DMS153 (cell line): ENCODE measurements at places on chromosomes 7 and 10.
A peak's percentile ranks its signal among the peaks of the same experiment; 100 is the strongest.

DNA sequence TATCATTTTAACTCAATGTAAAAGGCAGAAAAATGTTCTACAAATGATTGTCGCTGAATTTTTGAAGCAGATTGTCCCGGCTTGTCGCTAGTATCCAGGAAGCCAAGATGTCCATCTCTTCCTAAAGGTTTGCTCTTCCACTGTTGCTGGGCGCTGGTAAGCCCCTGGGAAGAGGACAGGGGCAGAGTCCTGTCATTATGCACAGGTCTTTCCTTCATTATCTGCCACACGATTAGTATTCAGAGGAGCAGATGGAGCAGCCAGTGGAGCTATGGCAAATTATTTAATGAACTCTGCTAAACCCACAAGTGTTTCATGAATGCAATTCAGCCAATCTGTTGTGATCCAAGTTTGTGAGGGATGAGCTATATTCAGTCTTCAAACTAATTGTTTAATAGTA lies 499.1 kb upstream of the NRP1 start:
- no peak for DNase-seq

- no peak for DNase-seq
Observed at GRCh38 chr10:30404540-30404939, 29.4 kb upstream of the MAP3K8 start.

DNA sequence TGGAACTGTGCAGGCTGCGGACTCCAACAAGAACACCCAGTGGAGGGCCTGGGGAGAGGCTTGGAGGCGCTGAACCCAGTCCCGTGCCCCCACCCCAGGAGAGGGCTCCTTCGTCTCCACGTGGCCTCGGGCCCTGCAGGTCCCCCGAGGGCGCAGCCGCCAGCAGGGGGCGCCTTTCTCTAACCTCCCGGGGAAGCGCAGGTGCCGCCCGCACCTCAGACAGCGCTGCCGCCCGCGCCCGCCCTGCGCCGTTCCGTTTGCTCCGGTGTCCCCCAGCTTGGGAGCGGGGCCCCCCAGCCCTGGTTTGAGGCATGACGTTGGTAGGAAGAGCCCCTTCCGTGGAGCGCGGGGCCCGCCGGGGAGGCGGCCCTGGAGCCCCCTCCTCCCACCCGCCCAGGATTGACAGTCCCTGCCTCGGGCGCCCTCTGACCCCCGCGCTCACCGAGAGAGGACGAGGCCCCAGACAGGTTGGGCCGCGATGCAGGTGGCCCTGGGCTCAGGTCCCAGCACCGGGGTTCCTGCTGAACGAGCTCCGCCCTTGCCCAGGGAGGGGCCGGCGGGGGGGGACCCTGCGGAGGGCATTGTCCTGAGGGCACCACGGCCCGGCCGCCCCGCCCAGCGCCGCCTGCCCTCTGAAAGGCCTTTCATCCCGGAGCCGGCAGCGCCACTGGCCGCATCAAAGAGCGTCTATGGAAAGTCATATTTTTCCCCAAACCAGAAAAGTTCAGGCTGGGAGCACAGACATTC lies 42.8 kb downstream of the FOXL3 start:
- DNase-seq: peak; percentile 62

DNA sequence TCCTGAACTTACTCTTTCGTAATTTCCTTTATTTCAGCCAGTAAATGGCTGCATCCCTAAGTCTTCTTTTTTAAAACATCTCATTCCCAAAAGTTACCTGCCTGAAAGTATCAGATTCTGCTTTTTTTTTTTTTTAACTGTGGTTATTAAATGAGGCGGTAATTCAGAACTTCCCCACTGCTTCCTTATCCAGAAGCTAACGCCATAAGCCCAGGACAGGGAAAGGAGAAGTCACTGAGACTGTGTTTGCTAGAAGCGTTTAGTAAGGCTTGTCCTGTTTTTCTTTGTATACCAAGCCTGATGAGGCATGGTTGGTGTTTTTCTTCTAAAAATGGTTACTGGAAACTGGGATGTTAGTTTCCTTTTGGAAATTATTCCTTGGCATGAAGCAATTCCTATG lies 197.8 kb downstream of the CELF2 start:
- DNase-seq: no peak

- DNase-seq: no peak
Observed at GRCh38 chr10:99682752-99683151, 23.4 kb downstream of the ENTPD7 start.

DNA sequence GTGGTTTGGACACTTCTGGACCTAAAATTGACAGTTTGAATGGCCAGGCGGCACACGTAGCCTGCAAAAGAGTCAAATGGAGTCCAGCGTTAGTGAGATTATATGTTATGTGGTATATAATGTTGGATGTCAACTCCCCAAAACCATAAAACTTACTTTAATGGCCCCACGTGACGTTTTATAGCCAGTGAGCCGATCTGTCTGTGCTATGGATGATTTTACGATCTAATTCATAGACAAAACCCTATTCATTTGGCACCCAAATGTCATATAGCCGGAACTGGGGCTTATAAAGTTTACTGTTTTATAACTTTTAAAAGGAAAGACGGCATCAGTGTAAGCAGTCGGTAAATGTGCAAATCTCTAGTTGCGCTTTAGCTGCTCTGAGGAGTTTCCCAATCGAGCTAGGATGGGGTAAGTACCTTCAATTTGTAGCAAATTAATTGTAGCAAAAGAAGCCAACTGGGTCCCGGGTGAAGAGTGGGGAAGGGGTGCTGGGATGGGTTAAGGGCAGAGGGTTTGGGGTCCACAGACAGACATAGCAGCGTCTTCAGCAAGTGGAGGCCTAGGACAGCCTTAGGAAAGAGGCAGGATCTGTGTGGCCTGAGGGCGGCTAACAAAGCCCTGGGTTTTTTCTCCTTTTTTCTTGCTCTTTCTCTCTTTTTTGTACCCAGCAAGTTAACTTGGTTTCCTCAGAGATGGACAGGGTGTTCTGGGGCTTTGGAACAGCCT lies 3.2 kb downstream of the HOXA5 start:
- no peak for DNase-seq

DNA sequence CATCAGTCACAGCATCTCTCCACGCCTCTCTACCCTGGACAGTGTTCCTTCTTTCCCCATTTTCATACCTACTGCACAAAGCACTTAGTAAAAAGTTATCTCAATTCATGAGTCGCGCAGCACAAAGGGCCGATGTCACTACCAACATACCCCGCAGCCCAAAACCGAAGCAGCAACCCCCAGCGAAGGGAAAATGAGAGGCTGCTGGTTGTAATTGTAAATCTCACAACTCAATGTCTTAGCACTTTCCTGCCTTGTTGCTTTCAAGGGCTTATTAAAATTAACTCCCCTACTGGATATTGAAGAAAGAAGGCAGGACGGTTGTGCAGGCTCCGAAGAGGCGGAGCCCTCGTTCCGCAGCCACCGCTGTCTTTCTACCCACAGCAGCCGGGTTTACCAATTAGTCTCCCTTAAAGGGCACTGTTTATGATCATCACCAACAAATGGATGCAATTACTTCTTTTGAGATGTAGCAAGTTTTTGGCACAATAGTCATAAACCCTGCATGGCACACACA lies 6.5 kb downstream of the DIP2C start:
- DNase-seq: no peak

- no peak for DNase-seq
Observed at GRCh38 chr10:43123361-43124093, 14.7 kb upstream of the CSGALNACT2 start.

DNA sequence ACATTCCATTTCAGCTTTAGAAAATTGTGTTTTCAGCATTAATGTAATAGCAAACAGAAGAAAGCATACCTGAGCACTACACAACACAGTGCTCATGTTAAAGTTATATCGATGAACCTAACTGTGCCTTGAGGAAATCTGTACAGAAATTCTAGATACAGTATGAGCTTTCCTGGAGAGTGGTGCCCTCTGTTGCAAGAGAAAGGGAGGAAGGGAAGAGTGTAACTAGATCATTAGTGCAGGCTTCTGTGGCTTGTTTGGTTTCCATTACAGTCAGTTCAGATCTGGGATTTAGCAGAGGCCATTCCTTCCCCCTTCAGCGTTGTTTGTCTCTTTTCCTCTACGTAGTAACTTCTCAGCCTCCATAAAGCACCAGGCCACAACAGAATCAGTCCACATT lies 139.7 kb downstream of the HTR7 start:
- no peak for DNase-seq

GRCh38 chr10:130905386-130905785 lies 406.1 kb downstream of the TCERG1L start:
- no peak for DNase-seq

- DNase-seq: no peak
Observed at GRCh38 chr7:129615018-129615417, 3.5 kb downstream of the NRF1 start.

DNA sequence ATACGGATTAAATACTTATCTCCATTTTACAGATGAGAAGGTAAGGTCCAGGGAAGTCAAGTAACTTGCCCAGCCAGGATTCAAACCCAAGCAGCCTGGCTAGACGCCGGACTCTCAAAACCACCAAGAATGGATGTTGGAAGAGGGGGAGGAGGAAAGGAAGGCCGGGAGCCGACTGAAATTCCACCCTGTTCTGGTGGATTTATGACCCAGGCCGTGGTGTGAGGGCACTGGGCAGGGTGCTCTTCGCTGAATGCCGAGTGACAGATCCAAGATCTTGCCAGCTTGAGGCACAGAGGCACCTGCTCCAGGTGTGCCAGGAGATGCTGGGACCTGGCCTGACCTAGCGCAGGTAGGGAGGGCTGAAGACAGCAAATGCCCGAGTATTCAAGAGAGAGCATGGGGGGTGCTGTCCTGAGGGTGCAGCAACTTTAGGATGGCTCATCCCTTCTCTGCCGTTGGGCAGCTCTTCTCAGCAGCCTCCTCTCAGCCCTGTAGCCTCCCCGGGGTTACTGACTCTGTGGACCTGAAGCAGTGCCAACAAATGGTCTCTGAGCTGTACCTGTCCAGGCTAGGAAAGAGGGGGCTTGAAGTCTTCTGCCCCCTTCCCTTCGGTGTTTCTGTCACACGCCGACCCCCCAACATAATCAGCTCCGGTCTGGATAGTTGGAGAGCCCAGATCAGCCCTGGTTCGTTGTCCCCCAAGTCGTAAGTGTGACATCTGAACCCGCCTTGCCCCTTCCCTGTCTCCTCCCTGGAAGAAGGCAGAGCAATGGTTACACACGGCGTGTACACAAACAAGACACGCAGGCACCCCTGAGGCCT lies 713 bp downstream of the LOXL4 start:
- no peak for DNase-seq

- no peak for DNase-seq
Observed at GRCh38 chr10:113434315-113434714, 118.5 kb upstream of the HABP2 start.

- no peak for DNase-seq
Observed at GRCh38 chr7:51357821-51358220, 41.2 kb upstream of the COBL start.

GRCh38 chr7:138354066-138354465 lies 106.0 kb upstream of the TRIM24 start:
- DNase-seq: no peak

DNA sequence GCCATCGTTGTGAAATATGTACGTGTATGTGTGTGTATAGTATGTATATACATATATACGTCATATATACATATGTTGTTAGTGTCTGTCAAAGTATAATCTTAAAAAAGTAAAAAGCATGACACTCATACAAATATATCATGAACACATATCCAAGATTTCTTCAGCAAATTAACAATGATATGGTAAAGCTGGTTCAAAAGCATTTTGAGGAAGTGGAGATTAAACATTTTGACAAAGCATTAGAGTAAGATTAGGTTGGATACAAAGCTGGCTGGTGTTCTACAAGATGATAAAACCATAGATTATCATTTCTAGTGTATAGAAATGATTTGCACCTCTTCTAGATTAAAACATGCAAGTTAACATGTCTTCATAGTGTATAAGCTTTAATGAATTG lies 771 bp upstream of the NUDCD3 start:
- DNase-seq: no peak

GRCh38 chr7:82713506-82713905 lies 269.9 kb upstream of the CACNA2D1 start:
- no peak for DNase-seq

- DNase-seq: no peak
Observed at GRCh38 chr7:12601302-12601869, 30.9 kb downstream of the SCIN start.

GRCh38 chr7:42928754-42929153 lies 3.2 kb downstream of the PSMA2 start:
- no peak for DNase-seq

DNA sequence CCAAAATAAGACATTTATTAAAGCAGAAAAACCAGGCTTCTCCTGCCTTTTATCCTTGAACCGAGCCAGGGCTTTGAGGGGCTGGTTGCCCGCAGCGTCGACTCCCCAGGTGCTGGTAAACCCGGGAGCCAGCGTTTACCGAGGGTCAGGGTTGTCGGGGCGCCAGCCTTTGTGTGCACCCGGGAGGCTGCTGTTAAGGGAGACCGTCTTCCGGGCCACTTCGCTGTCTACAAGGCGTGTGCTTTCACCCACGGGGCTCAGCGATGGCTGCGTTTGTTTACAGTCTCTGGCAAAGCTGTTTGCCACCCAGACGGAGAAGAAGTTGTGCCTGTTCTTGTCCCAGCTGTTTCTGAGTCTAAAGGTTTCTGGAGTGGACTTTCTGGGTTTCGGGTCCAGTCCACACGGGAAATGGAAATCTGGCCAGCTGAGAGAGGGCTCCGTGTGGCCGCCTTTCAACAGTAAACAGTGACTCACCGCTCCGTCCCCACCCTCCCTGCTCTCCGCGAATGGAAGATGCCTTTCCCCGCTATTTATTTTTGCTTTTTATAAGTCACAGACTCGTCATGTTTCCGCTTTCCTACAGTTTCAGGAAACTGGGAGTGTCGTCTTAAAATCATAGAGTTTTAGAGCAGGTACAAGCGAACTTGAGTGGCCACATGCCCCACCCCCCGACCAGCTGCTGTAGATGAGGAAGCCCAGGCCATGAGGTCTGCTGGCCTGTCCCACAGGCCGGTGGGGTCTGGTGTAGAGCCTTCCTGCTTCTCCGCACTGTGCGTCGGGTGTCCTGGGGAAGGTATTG lies 2.2 kb downstream of the MAFK start:
- DNase-seq: peak; percentile 81

GRCh38 chr7:97630116-97630515 lies 101.8 kb upstream of the TAC1 start:
- no peak for DNase-seq

- DNase-seq: no peak
Observed at GRCh38 chr10:133199992-133200611, 29.9 kb upstream of the UTF1 start.

- no peak for DNase-seq
Observed at GRCh38 chr10:52609626-52610240, 162.9 kb downstream of the MBL2 start.

GRCh38 chr7:5243261-5243660 lies 39.5 kb upstream of the SLC29A4 start:
- DNase-seq: no peak

GRCh38 chr7:39413636-39414223 lies 152.5 kb upstream of the YAE1 start:
- no peak for DNase-seq

DNA sequence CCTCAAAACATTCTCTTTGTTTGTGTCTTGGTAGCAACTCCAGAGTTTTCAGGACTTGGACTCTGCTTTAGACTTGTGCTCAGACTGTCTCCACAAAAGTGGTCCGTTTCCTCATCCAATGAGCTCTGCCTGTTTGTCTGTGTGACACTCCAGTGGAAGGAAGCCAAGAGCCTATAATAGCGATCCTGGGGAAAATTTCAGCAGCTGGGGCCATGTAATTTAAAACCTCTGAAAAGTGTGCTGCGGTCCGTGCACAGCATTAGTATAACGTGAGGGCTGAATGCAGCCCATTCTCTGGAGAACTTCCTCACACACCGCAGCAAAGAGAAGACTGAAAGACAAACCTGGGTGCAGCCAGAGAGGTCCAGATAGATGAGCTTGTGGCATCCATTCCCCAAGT lies at the start of gene LRRC17:
TSS of gene LRRC17 (plus strand) at position 259 of the 400 bp plus-strand sequence. CDS start 20,914 bp downstream, outside the sequence.
- peak; percentile 71 for DNase-seq
